Foreskin keratinocyte (primary cell): ENCODE measurements at places on chromosomes 12 and 14. TPM values are rescaled to one million over a fixed set of nuclear protein-coding genes. Genes with fewer than 3 reads are reported as not detected.

The KRT75 gene
- total RNA-seq: 4.7 and 7.5 TPM in 2 replicates

The CLEC7A gene
- total RNA-seq: 0.07 TPM in 2 replicates

The ACVRL1 gene
- not detected in 2 replicates for total RNA-seq

The RNASE3 gene
- not detected in 2 replicates for total RNA-seq
